ENCODE measurements at places on chromosomes 7 and 10.

DNA sequence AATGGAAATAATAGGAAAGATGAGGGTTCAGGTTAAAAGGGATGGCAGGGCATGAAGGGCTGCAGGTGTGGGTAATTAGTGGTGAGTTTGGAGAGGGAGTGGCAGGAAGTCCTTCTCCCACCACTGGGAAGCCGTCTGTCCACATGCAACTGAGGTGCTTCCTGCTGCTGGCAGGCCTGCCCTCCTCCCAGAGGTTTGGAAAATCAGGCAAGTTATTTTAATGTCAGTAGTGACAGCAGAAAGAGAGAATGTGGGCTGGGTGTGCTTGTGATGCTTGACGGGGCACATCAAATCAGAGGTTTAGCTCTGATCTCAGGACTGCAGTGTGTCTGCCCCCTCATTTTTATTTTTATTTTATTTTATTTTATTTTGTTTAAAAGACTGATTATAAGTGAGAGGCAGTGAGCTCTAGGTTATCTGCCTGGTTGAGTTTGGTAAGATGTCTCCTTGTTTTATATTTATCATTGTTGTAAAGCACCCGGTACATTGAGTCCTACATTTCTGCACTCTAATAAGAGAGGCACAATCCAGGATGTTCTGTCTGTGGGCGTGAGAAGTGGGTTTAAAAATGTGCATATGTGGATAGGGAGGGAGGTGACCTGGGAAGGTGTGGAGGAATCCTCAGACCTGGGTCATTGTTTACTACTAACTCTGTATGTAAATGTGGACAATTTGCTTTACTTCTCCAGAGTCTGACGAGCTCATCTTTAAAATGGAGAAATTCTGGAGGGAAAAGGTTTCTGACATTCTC is 504.4 kb downstream of the LRMDA start:
- DNase-seq, result no peak

- DNase-seq, result no peak
These were observed 163.3 kb downstream of the MAD1L1 start for GRCh38 chr7:2069472-2069860.

- peak; percentile 32 for DNase-seq
These were observed 83.3 kb downstream of the KAT6B start for GRCh38 chr10:74909670-74910069.

DNA sequence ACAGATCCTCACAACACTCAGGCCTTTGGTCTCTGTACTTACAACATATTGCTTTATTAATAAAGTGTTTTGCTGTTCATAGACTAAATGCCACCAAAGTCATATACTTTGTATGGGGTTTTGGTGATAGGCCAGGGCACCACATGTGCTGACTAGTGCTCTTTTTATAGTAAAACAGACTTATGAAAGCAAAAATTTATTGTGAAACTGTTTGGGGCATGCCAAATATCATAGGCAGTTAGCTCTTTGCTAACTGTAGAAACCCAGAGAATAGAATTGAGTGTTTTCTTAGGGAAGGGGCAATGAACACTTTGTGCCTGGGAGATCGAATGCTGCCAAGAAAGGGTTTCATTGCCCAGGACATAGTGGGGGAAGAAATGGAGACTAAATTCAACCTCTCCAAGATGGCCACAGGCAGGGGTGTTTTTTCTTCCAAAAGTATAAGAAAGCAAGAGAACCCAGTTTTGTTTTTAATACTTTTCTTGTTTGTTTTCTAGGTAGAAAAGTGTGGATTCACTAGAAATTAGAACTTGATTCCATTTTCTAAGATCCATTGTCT is 142.7 kb downstream of the TRIL start:
- no peak for DNase-seq

DNA sequence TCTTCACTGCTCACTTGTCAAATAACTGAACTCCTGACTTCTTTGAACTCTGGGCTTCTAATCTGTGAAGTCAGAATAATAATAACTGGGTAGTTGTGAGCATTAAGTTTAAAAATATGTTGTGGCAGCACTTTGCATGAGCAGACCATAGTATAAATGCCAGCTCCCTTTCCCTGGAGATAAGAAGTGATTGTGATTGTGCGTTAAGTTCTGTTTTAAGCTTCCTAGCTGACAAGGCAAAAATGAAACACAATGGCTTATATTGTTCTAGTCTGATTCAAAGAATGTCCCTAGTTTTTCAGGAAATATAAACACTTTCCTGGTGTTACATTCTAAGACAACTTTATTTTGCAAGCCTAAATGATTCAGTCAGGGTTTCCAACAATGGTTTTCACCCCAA is 61.8 kb downstream of the PTPRE start:
- DNase-seq, result no peak

GRCh38 chr7:90661290-90662151 is 65.4 kb downstream of the CDK14 start:
- DNase-seq, result no peak

- no peak for DNase-seq
These were observed 84.2 kb downstream of the CDK6 start for GRCh38 chr7:92751902-92752901.

DNA sequence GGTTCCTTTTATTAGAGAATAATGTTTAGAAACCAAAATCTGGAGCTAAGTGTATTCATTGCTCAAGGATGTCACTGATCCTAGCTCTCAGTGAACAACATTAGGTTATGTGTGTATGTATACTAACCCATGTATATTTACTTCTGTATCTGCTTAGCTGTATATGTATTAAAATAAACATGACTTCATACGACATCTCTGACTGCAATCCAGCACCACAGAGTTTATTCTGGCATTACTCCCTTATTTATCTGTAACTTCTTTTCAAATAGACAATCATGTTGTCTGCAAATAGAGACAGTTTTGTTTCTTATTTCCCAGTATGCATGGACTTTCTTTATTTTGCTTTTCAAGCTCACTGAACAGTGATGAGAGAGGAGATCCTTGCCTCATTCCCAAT is 441.0 kb upstream of the NFE2L3 start:
- no peak for DNase-seq

- no peak for DNase-seq
These were observed 879 bp downstream of the NUDT5 start for GRCh38 chr10:12194752-12195271.

GRCh38 chr7:70872188-70872587 is 259.8 kb upstream of the GALNT17 start:
- no peak for DNase-seq

GRCh38 chr7:137538361-137538762 is 194.8 kb upstream of the PTN start:
- no peak for DNase-seq

DNA sequence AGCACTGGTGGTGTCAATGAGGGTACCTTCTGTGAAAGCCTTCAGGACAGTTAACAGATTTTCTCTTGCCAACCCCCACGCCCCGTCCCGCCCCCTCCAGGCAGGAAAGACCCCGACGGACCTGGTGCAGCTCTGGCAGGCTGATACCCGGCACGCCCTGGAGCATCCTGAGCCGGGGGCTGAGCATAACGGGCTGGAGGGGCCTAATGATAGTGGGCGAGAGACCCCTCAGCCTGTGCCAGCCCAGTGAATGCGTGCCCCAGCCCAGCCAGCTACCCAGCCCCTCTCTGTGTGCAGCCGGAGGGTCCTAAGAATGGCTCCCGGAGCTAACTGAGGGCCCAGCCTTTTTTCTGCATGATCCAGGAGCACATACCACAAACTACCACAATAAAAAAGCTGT is 713 bp upstream of the HOGA1 start:
- no peak for DNase-seq

DNA sequence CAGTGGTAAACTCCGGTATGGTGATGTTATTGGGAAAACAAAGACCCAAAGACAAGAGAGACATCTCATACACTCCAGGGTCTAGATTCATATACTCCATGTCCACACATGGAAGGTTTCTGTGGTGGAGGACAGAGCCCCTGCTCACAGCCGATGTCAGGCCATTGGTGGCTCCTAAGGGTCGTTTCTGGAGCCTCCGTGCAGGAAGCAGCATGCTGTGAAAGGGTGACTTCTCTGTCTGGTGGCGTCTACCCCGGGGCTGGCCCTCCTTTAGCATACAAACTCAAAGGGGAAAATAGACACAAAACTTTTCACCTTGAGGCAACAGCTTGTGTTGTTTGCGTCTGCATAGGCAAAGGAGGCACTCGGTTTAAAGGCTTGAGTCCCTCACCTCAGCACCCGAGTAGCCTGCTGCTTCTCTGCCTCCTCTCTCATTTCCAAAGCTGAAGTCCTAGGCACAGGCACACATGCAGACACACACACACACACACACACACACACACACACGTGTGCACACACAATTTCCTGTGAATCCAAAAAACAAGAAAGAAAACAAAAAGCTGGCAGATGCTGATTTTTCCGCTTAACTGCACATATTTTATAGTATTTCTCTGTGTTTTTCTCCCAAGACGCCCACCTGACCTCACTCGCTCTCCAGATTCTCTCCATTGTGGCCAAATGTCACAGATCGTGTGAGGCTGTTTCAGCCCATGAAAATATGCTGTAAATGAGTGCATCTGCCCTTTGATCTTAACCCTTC is 601.4 kb upstream of the MGMT start:
- DNase-seq, result no peak

DNA sequence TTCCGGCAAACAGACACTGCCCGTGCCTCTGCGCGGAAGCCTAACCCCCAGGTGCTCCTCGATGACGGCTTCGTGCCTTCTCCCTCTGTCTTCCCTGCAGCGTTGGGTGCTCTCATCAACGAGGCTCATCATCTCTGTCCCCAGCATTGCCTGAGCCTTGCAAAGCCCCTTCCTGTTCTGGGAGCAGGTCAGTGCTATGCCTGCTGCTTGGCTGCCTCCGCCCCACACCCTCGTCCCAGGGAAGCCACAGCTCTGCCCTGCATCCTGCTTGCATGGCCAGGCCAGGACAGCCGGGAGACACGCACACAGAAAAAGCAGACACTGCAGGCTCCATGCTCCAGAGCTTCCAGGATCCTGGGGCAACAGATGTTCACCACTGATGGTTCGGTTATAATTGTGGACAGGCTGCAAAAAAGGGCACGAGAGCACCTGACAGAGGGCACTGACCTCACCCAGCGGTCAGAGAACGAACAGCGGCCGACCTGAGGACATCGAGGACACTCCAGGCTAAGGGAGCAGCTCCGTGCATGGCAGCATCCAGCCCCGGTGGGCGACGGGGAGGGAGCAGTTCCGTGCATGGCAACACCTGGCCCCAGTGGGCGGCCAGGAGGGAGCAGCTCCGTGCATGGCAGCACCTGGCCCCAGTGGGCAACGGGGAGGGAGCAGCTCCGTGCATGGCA is 265.5 kb downstream of the PTPRN2 start:
- DNase-seq, result no peak

DNA sequence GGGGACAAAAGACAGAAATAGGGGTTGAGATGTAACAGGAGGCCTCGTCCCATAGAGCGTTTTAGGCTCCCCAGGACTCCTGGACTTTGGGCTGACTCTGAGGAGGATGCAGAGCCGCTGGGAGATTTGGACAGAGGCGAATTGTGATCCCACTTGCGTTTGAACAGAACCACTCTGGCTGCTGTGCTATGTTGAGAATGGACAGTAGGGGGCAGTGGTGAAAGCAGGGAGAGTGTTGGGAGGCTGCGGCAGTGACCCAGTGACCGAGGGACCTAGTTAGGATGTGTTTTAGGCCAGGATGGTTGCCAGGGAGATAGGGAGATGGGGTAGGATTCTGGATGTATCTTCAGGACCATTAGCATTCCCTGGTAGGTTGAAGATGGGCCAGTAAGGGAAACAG is 271.6 kb downstream of the CCDC3 start:
- no peak for DNase-seq

DNA sequence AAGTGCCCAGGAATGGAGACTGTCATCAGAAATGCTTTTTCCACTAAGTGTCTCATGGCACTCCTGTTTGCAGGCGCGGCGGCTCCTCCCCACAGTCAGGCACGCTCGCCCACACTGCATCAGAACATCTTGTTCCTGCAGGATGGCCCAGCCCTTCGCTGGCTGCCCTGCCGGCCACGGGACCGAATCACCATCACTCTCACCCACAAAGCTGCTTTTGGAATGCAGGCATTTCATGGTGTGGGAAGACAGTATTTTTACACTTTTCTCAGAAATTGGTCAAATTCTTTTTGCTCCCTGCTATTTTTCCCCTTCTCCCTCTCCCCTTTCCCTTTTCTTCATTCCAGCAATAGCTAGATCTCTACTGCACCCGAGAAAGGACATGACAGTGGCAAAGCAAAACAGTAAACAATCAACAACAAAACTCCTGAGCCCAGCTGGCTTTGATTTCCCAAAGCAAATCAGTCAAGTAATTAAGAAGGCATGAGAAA is 176.1 kb upstream of the TNS3 start:
- no peak for DNase-seq

DNA sequence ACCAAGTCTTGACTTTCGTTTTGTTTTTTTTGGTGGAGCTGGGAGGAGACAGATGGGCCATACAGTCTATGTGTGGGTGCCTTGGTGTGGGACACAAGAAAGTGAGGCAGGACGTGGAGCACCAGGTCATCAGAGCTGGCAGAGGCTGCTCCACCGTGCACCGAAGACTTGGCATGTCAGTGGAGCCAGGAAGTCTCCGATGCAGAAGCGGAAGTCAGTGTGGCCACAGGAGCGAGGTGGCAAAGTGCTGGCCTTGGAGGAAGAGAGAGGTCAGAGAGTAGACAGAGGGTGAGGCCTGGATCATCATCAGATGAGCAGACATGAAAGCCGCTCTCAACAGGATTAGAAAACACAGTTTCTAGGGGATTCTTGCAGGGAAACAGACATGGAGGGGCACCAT is 116.8 kb downstream of the MGMT start:
- no peak for DNase-seq

DNA sequence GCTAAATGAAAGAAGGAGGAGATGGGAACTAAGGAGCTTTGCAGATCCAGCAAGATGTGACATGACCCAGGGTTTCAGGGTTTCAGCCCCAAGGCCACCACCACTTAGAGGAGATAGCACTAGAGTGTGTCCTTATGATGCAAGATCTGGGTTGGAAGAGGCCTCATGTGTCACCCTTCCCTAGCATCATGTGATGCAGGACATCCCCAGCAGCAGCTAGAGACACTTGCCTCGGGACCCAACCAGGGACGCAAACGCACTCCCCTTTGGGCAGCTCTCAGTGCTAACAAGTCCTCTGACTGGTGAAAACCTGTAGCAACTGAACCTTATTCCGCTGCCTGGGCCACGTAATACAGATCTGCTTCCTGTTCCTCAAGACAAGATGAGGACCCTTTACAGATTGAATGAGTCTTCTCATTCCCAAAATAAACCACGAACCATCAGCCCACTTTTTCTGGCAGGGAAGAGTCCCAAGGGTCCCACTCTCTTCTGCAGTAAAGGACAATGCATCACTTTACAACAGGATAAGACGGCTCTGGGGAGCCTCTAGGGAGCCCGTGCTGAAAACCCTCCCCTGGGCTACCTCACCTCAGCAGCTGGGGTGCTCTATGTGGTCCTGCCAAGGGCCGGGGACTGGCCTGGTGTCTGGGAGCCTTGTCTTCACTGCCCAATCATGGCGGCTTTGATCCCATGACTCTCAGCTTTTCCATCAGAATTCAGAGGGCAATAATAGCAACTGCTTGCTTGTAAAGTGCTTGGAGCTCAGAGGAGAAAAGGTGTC is 44.8 kb upstream of the GDF10 start:
- DNase-seq, result no peak

Measured in LoVo (cell line).